ENCODE measurements at places on chromosomes 13 and 19. TPM values are rescaled to one million over a fixed set of nuclear protein-coding genes. Genes with fewer than 3 reads are reported as not detected.

Gene KIR2DL4
- not detected for total RNA-seq

Gene C5AR1
- not detected for total RNA-seq

Gene KIR3DL2
- not detected for total RNA-seq

Gene FCAR
- total RNA-seq: not detected

Gene MADCAM1
- total RNA-seq: not detected

Gene NLRP12
- not detected for total RNA-seq

GRCh38 chr13:52738719-52739467, 727 bp downstream of the CNMD start:
- no peak for DNase-seq
- H3K4me3 ChIP-seq: peak overlapping the region; percentile 23
- no peaks in the 10 kb centered on the region for H3K4me1 ChIP-seq
- no peak overlapping the region for H3K27ac ChIP-seq
- H3K36me3 ChIP-seq: no peaks in the 10 kb centered on the region
- H3K27me3 ChIP-seq: peaks cover 28% of the 10 kb centered on the region

- H3K27me3 ChIP-seq: no peaks in the 10 kb centered on the region
- H3K4me3 ChIP-seq: no peak overlapping the region
- H3K27ac ChIP-seq: no peak overlapping the region
Observed at GRCh38 chr19:46825731-46826055, 25.0 kb downstream of the AP2S1 start.

DNA sequence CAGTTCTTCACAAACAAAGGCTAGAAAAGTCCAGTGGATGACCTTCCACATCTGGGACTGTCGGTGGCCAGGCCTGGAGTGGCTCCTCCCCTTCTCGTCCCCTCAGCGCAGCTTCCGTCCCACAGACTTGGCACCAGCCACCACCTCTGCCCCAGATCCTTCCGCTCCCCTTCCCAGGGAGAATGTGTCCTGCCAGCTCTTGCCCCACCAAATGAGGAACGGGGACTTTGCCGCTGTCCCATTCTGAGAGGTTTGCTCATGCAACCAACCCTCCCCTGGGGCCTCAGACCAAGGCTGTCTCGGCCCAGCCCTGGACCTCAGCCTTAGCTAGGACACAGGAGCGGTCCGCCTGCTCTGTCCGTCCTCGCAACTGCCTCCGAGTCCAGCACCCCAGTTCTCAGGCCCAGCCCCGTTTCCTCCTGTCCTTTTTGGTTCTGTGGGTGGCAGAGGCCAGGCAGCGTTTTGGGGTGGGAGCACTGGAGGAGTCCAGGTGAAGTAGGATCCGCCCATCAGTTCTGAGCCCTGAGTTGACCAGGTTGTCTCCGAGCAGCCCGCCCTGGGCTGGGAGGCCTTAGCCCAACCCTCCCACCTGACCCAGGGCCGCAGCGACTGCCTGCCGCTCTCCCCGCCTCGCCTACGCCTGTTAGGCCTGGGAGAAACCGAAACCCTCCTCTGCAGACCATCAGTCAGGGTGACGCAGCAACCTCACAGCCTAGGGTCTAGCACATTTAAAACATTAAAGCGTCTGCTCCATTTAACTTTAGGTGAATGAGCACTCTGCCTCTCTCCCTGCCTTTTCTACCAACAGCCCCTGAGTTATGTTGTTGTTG, 284.3 kb downstream of the FOXO1 start:
- DNase-seq: no peak
- H3K4me3 ChIP-seq: no peak overlapping the region
- H3K27me3 ChIP-seq: peaks cover 8% of the 10 kb centered on the region
- no peak overlapping the region for H3K27ac ChIP-seq

DNA sequence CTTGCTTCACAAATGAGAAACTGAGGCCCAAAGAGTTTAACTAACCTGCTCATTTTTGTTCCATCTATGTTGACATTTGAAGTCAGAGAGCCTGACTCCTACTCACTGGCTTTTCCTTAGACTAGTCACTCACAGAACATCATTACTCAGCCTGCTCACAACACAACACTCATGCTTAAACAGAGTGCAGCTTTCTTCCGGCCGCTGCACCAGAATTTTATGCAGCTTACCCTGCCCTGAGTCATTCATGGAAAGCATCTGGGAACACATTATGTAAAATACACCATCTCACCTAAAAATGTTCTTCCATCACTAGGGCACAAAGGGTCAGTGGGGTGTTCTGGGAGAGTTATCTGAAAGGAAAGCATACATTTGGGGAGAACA, 303.4 kb downstream of the SPRY2 start:
- no peak overlapping the region for H3K4me3 ChIP-seq
- H3K27ac ChIP-seq: peak overlapping the region; percentile 26
- H3K36me3 ChIP-seq: no peaks in the 10 kb centered on the region

DNA sequence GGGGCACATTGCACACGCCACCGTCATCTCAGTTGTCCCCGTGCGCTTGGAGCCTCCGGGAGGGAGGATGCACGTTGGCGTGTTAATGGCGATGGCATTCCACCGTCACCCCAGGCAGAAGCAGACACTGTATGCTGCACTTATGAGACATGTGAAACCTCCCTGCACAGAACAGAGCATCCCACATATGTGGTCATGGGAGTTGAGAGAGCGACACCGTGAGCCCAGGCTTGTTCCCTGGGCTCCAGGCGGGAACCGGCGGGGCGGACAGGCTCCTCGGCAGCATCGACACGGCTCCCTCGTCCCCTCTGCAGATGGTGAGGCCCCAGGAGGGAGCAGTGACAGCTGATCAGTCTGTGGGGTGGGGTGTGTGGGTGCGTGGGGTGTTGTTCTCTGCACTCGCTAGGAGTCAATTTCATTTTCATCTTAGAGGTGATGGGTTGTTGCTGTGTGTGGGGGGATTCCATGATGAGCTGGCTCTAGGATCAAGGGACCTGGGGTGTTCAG, 40.4 kb downstream of the CRTC1 start:
- H3K27me3 ChIP-seq: no peaks in the 10 kb centered on the region
- H3K36me3 ChIP-seq: peaks cover 5% of the 10 kb centered on the region

GRCh38 chr19:28299649-28300048, 913.3 kb downstream of the UQCRFS1 start:
- no peak for DNase-seq
- H3K27me3 ChIP-seq: no peaks in the 10 kb centered on the region
- no peaks in the 10 kb centered on the region for H3K4me1 ChIP-seq
- no peak overlapping the region for H3K27ac ChIP-seq

DNA sequence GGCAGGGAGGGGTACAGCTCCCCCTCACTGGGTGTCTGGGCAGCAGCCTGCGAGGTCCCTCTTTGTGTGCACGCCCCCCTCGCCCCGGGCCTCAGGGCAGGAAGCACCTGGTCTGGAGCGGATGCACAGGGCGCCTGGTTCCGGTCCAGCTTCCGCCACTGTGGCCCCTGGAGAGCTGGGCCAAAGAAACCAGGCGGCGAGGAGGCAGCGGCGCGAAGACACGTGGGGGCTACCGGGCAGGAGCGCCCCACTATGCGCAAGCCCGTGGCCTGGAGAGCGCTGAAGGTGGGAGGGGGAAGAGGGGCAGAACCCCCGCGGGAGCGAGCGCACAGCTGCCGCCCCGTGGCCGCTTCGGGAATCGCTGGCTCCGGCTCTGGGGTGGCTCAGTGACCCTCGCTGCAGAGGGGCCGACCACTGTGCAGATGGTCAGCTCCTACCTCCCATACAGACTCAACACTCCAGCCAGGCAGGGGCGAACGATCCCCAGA, 1.7 kb upstream of the LYL1 start:
- H3K27ac ChIP-seq: no peak overlapping the region
- H3K27me3 ChIP-seq: no peaks in the 10 kb centered on the region
- DNase-seq: no peak

DNA sequence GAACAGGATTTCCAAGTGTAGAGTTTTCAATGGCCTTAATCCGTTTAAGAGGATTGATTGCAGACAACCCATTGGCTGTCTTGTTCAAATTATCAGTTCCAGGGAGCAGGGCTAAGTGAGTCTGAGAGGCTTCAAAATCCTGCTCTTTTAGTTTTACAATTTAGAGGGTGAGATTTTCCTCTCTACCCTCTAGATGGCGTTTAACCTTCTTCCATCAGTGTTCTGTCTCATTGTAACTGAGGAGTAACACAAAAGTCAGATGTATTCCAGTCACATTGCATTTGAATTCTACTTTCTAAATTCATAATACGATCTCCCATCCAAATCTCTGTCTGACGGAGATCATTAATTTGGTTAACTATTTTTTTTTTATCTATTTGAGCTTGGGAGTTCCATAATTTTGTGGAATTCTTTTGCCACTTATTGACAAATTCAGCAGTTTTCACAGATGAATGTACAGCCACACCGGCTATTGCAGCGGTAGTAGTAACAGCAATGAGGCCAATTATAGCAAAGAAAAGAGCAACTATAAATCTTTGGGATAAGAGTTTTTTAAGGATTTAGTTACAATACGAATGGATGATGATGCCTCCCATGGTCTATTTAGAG, 7.8 kb upstream of the C19orf84 start:
- H3K27ac ChIP-seq: no peak overlapping the region
- DNase-seq: peak; percentile 18
- no peaks in the 10 kb centered on the region for H3K27me3 ChIP-seq
- no peaks in the 10 kb centered on the region for H3K36me3 ChIP-seq
- H3K4me1 ChIP-seq: no peaks in the 10 kb centered on the region

DNA sequence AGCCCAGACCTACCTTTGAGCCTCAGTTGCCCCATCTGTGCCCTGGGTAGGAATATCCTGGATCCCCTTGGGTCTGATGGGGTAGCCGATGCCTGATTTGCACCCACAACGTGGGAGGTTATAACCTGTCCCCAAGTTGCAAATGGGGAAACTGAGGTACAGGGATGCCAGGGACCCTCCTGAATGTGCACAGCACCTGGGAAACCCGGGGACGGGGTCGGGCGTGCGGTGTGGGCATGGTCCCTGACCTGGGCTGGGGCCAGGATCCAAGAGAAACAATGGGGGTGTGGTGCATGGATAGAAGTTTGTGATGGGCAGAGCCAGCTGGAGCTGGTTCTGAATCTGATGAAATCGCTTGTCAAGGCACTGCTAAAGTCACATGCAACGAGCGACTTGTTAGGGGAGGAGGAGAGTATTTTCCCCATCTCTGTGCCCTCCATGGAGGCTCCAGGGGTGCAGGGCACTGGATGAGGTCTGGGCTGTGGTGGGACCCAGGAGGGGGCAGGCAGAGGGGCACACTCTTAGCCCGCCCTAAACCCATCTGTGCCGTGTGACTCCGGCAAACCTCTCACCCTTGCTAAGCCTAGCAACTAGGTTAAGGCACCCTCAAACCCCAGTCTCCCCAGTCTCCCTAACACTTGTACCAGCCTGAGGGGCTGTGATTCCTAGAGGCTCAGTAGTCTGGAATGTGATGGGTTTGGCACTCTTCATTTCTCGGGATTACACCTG, 749 bp downstream of the GDF15 start:
- H3K4me1 ChIP-seq: peaks cover 12% of the 10 kb centered on the region
- peak; percentile 46 for DNase-seq
- peak overlapping the region; percentile 3 for H3K27ac ChIP-seq
- no peaks in the 10 kb centered on the region for H3K27me3 ChIP-seq
- H3K36me3 ChIP-seq: peaks cover 9% of the 10 kb centered on the region

- H3K36me3 ChIP-seq: peaks cover 90% of the 10 kb centered on the region
- peaks cover 1% of the 10 kb centered on the region for H3K4me1 ChIP-seq
- H3K27ac ChIP-seq: no peak overlapping the region
- DNase-seq: no peak
- no peak overlapping the region for H3K4me3 ChIP-seq
- no peaks in the 10 kb centered on the region for H3K27me3 ChIP-seq
Observed at GRCh38 chr13:110500341-110500740, 61.2 kb downstream of the RAB20 start.

- no peaks in the 10 kb centered on the region for H3K36me3 ChIP-seq
- no peak overlapping the region for H3K4me3 ChIP-seq
- peaks cover 10% of the 10 kb centered on the region for H3K4me1 ChIP-seq
- H3K27ac ChIP-seq: no peak overlapping the region
- H3K27me3 ChIP-seq: no peaks in the 10 kb centered on the region
Observed at GRCh38 chr13:66659701-66660467, 570.3 kb downstream of the PCDH9 start.

DNA sequence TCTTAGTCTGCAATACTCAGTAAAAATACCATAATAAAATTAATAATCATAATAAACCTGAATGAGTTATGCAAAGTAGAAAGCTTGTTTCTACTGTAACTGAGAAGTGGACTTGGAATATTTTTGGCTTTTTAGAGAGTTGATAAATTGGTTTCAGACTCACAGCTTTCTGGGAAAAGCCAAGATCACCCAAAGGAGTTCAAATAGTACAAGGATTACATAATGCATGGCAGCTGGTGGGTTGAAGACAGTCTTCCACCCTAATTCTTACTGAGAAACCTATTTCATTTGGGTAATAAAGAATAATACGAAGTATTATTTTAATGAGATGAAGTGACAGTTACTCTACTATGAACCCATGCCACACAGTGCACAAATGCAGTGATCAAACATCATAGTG, 139.4 kb upstream of the KLF12 start:
- H3K27me3 ChIP-seq: no peaks in the 10 kb centered on the region
- no peak overlapping the region for H3K4me3 ChIP-seq
- H3K36me3 ChIP-seq: no peaks in the 10 kb centered on the region
- peaks cover 3% of the 10 kb centered on the region for H3K4me1 ChIP-seq
- no peak overlapping the region for H3K27ac ChIP-seq

DNA sequence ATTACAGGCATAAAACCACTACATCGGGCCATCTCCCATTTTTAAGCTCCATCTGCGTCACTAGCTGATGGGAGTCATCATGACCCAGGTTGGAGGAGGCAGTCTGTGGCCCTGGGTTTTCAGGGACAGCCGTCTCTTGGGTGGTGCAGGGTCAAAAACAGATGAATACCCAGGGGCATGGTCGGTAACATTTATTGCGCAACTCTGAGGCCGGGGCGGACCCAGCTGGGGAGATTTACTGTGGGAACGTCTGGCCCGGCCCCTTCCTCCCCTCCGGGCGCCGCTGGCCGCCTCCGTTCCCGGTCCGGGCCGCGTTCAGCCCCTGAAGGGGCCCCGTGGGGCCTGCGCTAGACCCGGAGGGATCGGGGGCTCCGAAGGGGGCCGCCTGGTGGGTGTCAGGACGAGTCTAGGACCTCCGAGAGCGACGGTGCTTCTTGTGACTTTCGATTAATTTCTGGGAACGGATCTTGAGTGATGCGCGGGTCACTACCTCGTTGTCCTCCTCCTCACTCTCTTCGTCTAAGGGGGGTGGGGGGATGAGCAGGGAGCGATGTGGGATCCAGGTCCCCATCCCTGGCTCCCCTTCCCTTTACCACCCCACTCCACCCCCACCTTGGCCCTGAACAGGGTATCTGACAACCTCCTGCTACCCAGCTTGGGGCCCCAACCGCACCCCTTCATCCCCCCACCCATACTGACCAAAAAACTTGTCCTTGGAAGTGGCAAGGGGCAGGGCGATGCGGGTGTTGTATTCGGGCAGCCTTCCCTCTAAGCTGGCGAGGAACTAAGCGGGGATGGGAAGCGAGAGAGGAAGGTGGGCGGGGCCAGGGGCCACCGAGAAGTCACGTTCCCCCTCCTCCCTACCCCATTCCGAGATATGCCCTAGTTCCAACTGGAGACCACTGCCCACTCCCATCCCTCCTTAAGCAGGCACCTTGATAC, 1.6 kb upstream of the RGL3 start:
- peaks cover 44% of the 10 kb centered on the region for H3K27me3 ChIP-seq
- H3K36me3 ChIP-seq: no peaks in the 10 kb centered on the region
- no peak for DNase-seq
- no peak overlapping the region for H3K4me3 ChIP-seq

GRCh38 chr19:42042455-42043170, 27.4 kb downstream of the GRIK5 start:
- H3K27ac ChIP-seq: no peak overlapping the region
- H3K4me3 ChIP-seq: no peak overlapping the region
- H3K4me1 ChIP-seq: no peaks in the 10 kb centered on the region
- DNase-seq: no peak
- H3K36me3 ChIP-seq: no peaks in the 10 kb centered on the region

Data from IMR-90 (cell line).